ENCODE measurements at places on chromosomes 2 and 18. TPM values are rescaled to one million over a fixed set of nuclear protein-coding genes. Genes with fewer than 3 reads are reported as not detected.
A peak's percentile ranks its signal among the peaks of the same experiment; 100 is the strongest.

GRCh38 chr2:238233625-238234024, 6.2 kb downstream of the HES6 start:
- H3K4me3 ChIP-seq: peak overlapping the region; percentile 29
- H3K4me1 ChIP-seq: peaks cover 21% of the 10 kb centered on the region
- no peaks in the 10 kb centered on the region for H3K36me3 ChIP-seq
- no peak overlapping the region for H3K27ac ChIP-seq
- H3K27me3 ChIP-seq: peaks cover 22% of the 10 kb centered on the region

- H3K4me3 ChIP-seq: peak overlapping the region; percentile 60
- peaks cover 25% of the 10 kb centered on the region for H3K4me1 ChIP-seq
- DNase-seq: no peak
- H3K27ac ChIP-seq: no peak overlapping the region
Observed at GRCh38 chr2:120347396-120348060, 1.6 kb downstream of the INHBB start.

GRCh38 chr2:6966446-6966940, 49.3 kb downstream of the RNF144A start:
- H3K36me3 ChIP-seq: no peaks in the 10 kb centered on the region
- no peaks in the 10 kb centered on the region for H3K27me3 ChIP-seq
- no peak for DNase-seq
- H3K4me1 ChIP-seq: no peaks in the 10 kb centered on the region

Gene ALK
- total RNA-seq: not detected

DNA sequence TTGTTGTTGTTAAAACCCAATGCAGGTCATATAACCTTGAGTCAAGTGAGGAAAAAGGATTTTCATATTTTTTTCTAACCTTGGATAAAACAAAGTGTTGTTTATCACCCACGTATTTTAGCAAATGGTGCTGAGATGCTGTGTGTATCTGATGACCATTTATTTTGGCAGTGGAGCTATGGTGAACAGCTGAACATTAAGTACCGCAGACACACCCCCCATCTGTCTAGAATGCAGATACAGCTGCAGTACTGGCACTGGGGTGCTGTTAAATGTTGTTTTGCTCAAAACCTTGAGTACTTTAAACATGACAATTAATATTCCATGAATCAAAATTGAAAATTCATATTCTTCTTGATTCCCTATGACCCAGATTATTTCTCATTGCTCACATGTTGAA, 773.3 kb upstream of the SLC39A10 start:
- no peaks in the 10 kb centered on the region for H3K36me3 ChIP-seq
- no peak for DNase-seq
- H3K27ac ChIP-seq: no peak overlapping the region
- no peak overlapping the region for H3K4me3 ChIP-seq
- no peaks in the 10 kb centered on the region for H3K4me1 ChIP-seq

DNA sequence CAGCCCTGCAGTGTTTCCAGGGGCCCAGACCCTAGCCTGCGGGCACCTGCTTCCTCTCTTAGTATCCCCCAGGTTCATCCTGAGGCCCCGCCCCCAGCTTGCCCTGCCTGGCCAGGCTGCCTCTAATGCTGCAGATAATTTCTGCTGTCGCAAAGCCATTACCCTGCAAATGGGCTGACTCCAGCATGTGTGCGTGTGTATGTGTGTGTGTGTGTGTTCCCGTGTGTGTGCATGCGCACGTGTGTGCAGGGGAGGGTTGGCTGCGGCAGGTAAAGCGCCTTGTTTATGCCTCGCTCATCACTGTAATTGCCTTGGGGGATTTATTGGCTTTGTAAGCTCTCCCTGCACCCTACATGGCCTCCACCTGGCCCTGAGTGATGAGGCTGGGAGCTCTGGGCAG, 7.6 kb upstream of the PRSS56 start:
- H3K4me3 ChIP-seq: no peak overlapping the region
- H3K27ac ChIP-seq: no peak overlapping the region
- H3K4me1 ChIP-seq: no peaks in the 10 kb centered on the region
- no peaks in the 10 kb centered on the region for H3K36me3 ChIP-seq
- DNase-seq: no peak

Measured in activated B cell treated with CpG ODN at 0.5 μM for 24 hours (primary cell).